ENCODE measurements at places on chromosomes 1 and 21. TPM values are rescaled to one million over a fixed set of nuclear protein-coding genes. Genes with fewer than 3 reads are reported as not detected.
A peak's percentile ranks its signal among the peaks of the same experiment; 100 is the strongest.

FHAD1 gene
- total RNA-seq: 4.1 TPM

SAMD13 gene
- 0.77 TPM for total RNA-seq

POLR3GL gene
- total RNA-seq: 28.1 TPM

FCRL5 gene
- total RNA-seq: 0.48 TPM

BRINP3 gene
- total RNA-seq: under 0.01 TPM

RHEX gene
- total RNA-seq: 6.4 TPM

RGS13 gene
- not detected for total RNA-seq

DNA sequence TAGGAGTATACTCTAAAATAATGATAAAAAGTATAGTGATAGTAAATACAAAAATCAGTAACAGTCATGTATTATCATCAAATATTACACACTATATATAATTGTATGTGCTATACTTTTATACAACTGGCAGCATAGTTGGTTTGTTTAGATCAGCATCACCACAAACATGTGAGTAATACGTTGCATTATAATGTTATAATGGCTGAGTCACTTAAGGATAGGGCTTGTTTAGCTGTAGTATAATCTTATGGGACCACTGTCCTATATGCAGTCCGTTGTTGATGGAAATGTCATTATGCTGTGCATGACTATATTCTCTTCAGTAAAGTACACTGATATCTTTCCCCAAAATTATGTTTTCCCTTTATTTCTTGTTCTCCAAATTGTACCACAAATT lies 92.8 kb downstream of the LYPLAL1 start:
- DNase-seq: no peak

DNA sequence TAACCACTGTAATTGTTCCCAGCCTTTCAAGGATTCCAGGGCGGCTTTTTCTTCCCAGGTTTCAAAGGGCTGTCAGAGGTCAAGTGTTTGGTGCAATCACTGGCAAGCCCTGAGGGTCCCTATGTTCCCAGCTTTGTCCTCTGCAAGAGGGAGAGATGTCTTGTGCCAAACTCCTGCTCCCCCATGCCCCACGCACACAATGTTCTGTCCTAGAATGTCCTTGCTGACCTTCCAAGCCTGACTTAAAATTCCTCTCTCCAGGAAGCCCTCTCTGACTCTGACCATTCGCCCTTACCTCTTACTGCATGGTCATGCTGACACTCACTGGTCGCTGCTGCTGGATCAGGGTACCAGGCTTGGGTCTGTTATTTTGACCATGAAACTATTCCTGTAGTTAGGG lies 152.5 kb upstream of the KCND3 start:
- DNase-seq: no peak

DNA sequence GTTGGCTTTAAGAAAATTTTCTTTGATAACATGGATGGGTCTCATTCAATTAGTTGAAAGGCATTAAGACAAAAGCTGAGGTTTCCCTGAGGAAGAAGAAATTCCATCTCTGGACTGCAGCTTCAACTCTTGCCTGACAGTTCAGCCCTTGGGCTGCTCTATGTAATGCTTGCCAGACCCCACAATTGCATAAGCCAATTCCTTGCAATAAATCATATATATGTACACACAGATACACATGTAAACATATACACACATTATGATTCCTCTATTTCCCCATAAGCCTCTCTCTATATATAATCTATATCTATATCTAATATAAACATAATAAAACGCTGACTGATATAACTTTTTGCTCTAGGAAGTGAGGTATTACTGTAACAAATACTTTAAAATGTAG lies 301.5 kb upstream of the PRMT6 start:
- DNase-seq: no peak

- no peak for DNase-seq
These were observed 88.8 kb upstream of the GPR52 start for GRCh38 chr1:174358786-174359453.

GRCh38 chr1:27132624-27133023 lies 22.3 kb downstream of the SLC9A1 start:
- DNase-seq: no peak

GRCh38 chr1:234562334-234562733 lies 47.6 kb downstream of the IRF2BP2 start:
- DNase-seq: peak; percentile 24

GRCh38 chr1:47594627-47595026 lies 156.8 kb downstream of the FOXD2 start:
- no peak for DNase-seq

DNA sequence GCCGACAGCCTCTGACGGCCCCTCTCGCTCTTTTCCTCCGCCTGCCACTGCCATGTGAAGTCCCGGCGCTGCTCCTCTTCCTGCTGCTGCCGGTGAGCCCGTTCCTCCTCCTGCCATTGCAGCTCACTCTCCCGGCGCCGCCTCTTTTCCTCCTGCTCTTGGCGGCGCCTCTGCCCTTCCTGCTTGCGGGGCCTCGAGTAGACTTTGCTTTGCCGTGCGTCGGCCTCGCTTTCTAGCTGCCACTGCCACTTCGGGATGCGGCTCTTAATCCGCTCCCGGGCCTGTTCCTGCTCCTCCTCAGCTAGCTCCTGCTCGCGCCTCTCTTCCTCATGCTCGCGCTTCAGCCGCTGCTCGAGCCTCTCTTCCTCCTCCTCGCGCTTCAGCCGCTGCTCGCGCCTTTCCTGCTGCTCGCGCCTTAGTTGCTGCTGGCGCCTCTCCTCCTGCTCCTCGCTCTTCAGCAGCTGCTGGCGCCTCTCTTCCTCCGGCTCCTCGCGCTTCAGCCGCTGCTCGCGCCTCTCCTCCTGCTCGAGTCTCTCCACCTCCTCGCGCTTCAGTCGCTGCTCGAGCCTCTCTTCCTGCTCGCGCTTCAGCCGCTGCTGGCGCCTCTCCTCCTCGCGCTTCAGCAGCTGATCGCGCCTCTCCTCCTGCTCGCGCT lies 4.3 kb downstream of the TCHH start:
- no peak for DNase-seq

All from uterus (tissue), 4 donors.